ENCODE measurements at places on chromosomes 5 and 9.
A peak's percentile ranks its signal among the peaks of the same experiment; 100 is the strongest.

DNA sequence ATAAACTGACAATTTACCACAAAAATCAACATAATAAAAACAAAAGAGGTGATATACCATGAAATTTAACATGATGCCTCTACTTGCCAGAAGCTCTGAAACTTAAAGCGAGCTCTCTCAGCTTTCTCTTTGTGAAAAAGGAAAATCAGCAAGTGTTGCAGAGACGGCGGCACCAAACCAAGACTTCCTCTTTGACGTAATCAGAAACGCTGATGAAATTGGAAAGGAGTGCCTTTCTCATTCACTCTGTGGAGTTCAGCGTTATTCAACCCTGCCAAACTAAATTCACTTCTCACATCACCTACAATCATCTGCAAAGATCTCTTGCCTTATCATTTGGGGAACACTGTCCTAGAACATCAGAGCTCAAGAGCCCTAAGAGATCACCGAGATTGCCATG is 32.2 kb downstream of the ANXA6 start:
- no peak for DNase-seq

GRCh38 chr5:82111191-82111590 is 139.4 kb downstream of the ATG10 start:
- DNase-seq = no peak

DNA sequence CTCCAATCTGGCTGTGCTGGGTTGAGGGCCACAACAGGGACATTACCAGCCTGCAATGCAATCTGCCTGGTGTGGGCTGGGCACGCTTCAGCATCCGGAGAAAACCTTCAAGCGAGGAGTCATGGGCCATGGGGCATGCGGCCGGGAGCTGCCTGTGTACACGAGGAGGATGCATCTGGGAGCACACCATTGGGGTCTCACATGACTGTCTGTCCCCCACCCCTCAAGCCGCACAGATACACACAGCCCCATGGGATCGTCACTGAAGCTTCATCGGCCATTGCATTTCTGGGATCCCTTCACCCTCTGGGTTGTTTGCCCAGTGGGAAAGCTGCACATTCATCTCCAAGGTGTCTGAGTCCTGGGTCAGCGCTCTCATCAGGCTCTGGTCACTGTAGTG is 9.9 kb downstream of the LCN1 start:
- DNase-seq = no peak

- no peak for DNase-seq
Observed at GRCh38 chr5:1541702-1542400, 18.1 kb upstream of the LPCAT1 start.

GRCh38 chr9:101566904-101567724 is 27.7 kb downstream of the PPP3R2 start:
- peak; percentile 14 for DNase-seq
